ENCODE measurements at places on chromosomes 3 and 15.

DNA sequence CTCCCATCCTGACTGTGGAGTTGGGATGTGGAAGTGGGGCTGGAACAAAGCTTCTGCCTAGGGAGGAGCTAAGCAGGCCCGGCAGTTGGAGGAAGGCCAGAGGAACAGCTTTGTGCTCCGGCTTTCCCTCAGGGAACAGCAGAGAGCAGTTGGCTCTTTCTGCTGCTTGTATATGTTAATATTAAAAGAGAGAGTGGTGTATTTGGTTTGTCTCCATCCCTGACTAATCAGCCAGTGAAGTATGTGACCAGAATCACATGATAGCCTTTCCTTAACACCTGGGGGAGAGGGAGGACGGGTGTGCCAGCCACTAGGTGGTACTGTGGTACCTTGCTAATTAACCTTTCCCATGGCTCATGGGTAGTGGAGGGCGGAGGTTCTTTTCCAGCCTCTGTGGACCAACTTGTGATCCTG is 10.0 kb downstream of the EIF2B5 start:
- no peak for DNase-seq

DNA sequence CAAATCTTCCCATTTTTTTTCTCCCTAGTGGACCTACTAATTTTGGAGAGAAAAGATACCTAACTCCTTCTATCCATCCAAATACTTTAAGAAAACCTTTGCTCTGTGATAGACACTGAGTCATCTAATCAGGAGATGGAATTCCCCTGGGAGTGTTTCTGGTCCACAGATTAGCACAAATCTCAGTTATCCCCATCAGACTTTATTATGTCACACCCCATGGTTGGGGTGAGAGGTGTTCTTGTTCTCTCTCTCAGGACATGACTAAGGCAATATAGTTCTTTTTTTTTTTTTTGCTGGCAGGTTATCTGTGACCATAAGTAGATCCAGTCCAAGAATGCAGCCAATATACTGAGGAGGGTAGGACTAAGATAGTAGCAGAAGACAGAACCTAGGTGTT is 15.8 kb downstream of the SLC9A9 start:
- no peak for DNase-seq

GRCh38 chr3:24355806-24356205 is 138.8 kb downstream of the THRB start:
- no peak for DNase-seq

- no peak for DNase-seq
Observed at GRCh38 chr3:110027446-110028080, 690.2 kb upstream of the DPPA4 start.

DNA sequence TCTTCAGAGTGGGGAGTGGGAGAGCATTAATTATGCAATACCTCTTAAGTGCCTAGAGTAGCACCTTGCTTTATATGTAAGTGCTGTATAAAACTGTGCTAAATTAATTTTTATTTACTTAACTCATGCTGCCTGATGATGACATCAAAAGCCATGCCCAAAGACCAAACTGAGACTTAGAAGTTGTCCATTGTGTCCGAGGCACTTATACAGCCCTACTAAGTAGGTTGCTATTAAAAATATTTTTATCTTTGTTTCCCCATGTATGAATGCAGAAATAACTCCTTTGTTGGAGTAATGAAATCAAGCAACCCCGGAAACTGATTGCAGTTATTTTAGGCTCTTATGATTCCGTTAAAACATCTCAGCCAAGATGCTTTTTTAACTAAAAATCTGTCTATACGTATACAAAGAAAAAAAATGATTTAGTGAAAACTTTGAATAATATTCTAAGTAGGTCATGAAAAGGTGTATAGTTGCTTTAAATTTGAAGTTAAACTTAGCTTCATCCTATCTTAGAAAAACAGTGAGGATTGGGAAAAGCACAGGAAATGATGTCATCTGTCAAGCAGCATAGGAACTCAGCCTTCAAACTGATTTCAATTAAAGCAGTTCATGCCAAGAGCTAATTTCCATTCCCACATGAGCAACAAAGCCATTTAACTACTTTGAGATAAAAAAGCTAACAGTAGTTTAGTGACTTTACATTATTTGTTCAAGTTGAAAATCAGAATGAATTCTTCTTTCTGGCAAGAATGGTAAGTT is 43.0 kb downstream of the FBN1 start:
- DNase-seq, result no peak

- no peak for DNase-seq
Observed at GRCh38 chr3:41175365-41175764, 23.9 kb upstream of the CTNNB1 start.

GRCh38 chr15:45594835-45595530 is 7.8 kb downstream of the BLOC1S6 start:
- no peak for DNase-seq

DNA sequence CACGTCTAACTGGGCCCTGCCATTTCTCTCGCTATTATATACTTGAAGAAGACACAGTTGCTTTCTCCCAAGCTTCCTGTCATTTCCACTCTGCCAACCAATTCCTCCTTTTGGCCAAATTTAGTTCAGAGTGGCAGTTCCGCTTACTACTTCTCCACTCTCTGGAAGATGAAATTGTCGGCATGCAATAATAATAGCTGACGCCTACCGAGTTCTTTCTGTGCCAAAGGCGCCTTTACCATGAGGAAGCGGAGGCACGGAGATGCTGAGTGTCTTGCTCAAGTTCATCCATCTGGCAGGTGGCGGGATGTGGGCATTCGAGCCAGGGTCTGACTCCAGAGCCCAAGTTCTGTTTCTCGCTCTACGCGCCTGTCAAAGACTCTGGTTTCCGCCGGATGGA is 14.6 kb upstream of the NRROS start:
- no peak for DNase-seq
